ENCODE measurements at places on chromosomes 12 and 14.

DNA sequence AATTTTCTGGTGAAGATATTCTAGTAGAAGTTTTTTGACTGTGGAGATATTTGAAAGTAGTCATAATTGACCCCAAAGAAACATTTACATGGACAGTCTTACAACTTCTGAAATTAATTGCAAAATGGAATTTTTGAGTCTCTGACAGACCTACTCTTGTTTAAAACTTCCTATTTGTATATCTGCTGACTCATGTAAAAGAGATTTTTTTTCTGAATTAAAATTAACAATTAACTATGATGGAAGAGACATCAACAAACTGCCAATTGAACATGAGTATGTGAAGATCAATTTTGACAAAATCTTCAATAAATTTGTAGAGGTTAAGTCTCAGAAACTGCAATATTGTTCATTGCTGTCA lies 108.5 kb upstream of the MAX start:
- no peak for DNase-seq

- DNase-seq, result no peak
These were observed 76.3 kb downstream of the CDK17 start for GRCh38 chr12:96323906-96324305.

- DNase-seq, result no peak
These were observed 115.0 kb upstream of the RPH3A start for GRCh38 chr12:112676507-112676906.

DNA sequence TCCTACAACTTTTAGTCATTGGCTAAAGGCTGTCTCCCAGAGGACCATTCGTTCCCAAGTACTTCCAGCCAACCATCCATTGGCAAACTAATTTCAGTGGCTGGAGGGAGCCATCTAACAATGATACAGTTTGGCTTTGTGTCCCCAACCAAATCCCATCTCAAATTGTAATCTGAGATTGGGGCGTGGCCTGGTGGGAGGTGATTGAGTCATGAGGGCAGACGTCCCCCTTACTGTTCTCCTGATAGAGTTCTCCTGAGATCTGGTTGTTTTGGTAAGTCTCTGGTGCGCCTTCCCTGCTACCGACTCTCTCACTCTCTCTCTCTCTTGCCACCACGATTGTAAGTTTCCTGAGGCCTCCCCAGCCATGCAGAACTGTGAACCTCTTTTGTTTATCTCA lies 99.7 kb upstream of the FUT8 start:
- DNase-seq, result no peak

- no peak for DNase-seq
These were observed 59.6 kb upstream of the SCN8A start for GRCh38 chr12:51531284-51531977.

- no peak for DNase-seq
These were observed 55.9 kb upstream of the GPR68 start for GRCh38 chr14:91300283-91300895.

DNA sequence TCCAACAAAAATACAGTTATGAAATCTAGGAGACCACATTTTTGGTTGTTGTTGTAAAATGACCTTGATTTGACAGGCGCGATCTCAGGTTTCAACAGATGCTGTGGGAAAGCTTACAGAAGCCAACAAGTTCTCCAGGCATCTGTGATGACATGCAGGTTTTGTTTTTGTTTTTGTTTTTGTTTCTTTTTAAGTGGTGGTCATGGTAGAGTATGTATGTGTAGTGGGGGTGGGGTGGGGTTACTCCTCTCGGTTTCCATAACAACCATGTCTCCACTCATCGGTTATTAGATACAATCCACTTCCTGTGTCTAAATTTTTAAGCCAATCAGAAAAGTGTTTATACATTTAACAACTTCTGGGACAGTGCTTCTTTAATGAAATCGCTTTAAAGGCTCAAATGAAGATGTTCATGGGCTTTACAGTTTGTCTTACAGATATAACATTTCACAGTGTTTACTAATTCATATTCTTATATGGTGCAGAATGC lies 199.9 kb upstream of the FOXN3 start:
- DNase-seq, result no peak

DNA sequence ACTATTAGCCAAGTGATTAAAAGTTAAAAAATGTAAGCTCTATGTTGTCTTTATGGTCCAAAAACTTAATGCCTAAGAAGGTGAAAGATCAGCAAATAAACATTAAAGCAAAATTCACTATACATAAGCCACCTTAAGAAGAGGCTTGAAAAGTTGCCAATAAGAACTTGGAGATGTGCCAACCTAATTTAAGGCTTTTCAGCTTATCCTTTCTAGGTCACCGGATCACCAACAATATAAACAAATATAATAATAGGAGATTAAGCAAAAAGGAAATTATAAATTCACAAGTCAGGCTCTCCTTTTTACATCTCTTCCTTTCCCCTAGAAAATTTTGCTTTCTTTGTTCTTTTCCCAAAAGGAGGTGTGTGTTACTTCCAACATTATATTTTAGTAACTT lies 30.9 kb downstream of the SLC2A3 start:
- no peak for DNase-seq

DNA sequence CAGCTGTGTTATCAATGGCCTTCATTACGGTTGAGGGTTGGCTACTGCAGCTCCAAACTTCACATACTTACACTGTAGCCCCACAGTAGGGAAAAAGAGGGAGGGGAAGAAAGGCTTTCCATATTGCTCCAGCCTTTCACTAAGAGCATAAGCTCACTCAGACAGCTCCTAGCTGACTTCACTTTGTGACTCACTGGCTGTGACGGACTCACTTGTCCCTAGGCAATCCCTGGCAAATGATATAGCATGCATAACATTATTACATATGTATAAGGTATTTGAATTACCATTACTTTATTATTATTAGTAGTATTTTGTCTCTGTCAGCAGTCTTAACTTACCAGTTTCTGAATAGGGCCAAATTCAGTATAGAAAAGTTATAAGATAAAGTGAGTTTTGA lies 350.7 kb downstream of the RMST start:
- no peak for DNase-seq

DNA sequence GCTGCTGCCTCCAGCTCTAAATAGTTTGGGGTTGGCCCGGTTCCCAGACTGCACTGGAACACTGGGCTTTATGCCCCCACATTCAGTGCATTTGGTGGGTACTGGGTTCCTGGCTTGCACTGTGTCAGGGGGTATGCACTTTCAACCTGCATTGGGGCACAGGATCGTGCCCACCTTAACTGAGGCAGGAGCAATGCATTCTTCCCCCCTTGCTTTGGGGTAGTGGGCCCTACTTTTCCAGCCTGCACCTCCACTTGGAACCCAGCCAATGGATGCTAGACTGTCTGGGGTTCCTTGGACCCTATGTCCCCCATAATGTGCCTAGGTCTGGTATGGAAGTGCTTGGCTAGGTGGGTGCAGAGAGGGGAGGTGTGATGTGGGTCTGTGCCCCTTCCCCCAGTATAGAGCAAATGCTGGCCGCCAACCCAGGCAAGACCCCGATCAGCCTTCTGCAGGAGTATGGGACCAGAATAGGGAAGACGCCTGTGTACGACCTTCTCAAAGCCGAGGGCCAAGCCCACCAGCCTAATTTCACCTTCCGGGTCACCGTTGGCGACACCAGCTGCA lies 615 bp downstream of the TARBP2 start:
- no peak for DNase-seq

DNA sequence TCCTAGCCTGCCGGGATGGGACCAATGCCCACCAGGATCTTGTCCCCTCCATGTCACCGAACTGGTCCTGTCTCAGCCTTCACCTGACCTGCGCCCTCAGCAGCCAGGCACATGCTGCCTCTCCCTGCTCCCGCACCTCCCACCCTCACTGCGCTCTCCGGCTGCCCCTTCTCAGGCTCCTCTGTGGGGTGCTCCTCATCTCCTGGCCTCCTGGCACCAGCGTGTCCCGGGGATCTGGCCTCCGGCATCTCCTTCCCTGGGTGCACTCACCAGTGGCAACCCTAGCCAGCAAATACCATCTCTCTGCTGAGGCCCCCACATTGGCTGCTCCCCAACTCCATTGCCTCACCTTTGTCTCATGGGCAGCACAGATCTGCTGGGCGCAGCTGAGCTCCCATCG lies 29.0 kb downstream of the BEGAIN start:
- no peak for DNase-seq

DNA sequence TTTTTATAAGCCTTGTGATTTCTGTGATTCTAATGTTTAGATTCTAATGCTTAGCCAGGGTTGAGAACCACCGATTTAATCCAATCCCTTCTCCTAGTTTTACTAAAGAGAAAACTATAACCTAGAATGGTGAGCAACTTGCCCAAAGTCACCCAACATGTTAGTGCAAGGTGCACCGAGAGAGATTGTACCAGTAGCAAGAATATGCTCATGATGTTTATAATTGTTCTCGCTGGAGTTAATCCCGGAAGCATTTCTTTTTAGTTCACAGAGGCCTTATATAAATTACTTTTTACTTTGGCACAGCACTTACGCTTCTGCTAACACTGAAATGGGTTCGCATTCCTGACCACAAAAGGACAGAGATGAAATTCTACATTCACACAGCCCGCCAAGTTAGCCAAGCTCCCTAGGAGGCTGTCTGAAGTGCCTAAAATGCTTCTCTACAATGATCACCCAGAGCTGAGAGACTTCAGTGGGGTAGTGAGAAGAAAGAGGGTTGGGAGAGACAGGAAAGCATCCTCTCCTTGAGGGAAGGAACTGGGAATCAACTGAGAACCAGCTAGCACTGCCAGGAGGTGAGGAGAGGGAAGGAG lies 579 bp upstream of the BLOC1S1 start:
- DNase-seq, result no peak

- no peak for DNase-seq
These were observed 753.8 kb upstream of the FOXG1 start for GRCh38 chr14:28012629-28013415.

All from skeletal muscle cell (primary cell).